ENCODE measurements at places on chromosomes 7 and 10. TPM values are rescaled to one million over a fixed set of nuclear protein-coding genes. Genes with fewer than 3 reads are reported as not detected.

INA gene
- 16.9 TPM for polyA plus RNA-seq

DNA sequence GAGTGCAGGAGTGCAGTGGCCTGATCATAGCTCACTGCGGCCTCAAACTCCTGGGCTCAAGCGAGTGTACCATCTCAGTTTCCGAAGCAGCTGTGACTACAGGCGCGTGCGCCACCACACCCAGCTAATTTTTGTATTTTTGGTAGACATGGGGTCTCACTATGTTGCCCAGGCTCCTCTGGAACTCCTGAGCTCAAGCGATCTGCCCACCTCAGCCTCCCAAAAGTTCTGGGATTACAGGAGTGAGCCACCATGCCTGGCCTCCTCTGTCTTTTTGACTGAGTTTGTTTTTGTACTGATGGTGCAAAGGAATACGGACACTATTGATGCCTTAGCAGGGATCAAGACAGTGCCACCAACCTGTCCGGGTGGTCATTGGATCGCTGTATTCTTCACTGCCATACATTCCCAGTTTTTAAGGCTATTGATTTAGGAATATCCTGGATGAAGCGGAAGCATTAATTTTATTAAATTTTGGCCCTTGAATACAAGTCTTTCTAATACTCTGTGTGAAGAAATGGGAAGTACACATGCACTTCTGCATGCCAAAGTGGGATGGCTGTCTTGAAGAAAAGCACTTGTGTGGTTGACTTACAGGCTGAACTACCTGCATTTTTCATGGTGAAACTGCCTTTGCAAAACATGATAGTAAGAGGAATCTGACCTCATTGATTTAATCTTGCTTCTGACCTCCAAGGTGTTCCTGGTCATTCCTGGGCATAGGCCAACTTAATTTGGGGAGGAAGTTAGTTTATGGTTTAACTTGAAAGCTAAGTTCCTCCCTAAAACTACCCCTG, 2.1 kb upstream of the CUL2 start:
- H3K27ac ChIP-seq: no peak overlapping the region
- peaks cover 3% of the 10 kb centered on the region for H3K36me3 ChIP-seq
- H3K4me3 ChIP-seq: no peak overlapping the region
- peaks cover 3% of the 10 kb centered on the region for H3K4me1 ChIP-seq
- DNase-seq: no peak
- H3K27me3 ChIP-seq: peaks cover 5% of the 10 kb centered on the region

- H3K27ac ChIP-seq: no peak overlapping the region
- H3K27me3 ChIP-seq: no peaks in the 10 kb centered on the region
- no peak overlapping the region for H3K4me3 ChIP-seq
- DNase-seq: no peak
These were observed 87.9 kb downstream of the CDK6 start for GRCh38 chr7:92748495-92748894.

GRCh38 chr7:25615593-25615992, 387.3 kb upstream of the NPVF start:
- H3K4me3 ChIP-seq: no peak overlapping the region
- H3K36me3 ChIP-seq: no peaks in the 10 kb centered on the region
- no peaks in the 10 kb centered on the region for H3K27me3 ChIP-seq
- H3K4me1 ChIP-seq: no peaks in the 10 kb centered on the region
- H3K27ac ChIP-seq: no peak overlapping the region

KAZALD1 gene
- 29.0 TPM for polyA plus RNA-seq

DNA sequence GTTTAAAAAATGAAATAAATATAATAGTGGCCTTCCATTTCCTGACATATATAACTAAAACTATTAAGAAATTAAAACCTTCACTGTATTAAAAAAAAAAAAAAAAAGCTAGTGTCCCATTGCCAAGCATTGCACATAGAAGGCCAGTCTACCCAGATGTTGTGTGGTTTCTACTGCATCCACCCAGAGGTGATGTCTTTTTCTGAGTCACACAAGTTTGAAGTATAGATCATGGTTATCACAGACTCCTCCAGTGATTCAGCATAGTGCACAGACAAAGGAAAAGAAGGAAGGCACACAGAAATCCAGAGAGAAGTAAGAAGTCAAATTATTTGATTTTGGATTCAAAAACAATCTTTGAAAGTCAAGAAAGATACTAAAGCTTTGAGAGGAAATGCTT, 429.0 kb downstream of the ETV1 start:
- no peak for DNase-seq
- H3K27me3 ChIP-seq: no peaks in the 10 kb centered on the region
- H3K4me3 ChIP-seq: no peak overlapping the region
- no peaks in the 10 kb centered on the region for H3K36me3 ChIP-seq
- H3K4me1 ChIP-seq: no peaks in the 10 kb centered on the region

- no peak overlapping the region for H3K27ac ChIP-seq
- H3K4me3 ChIP-seq: no peak overlapping the region
- no peaks in the 10 kb centered on the region for H3K36me3 ChIP-seq
- no peaks in the 10 kb centered on the region for H3K4me1 ChIP-seq
These were observed 138.2 kb upstream of the TMEM229A start for GRCh38 chr7:124171068-124171467.

GRCh38 chr10:80996615-80997193, 459.0 kb downstream of the SH2D4B start:
- H3K4me3 ChIP-seq: no peak overlapping the region
- H3K36me3 ChIP-seq: no peaks in the 10 kb centered on the region
- H3K27me3 ChIP-seq: no peaks in the 10 kb centered on the region

DNA sequence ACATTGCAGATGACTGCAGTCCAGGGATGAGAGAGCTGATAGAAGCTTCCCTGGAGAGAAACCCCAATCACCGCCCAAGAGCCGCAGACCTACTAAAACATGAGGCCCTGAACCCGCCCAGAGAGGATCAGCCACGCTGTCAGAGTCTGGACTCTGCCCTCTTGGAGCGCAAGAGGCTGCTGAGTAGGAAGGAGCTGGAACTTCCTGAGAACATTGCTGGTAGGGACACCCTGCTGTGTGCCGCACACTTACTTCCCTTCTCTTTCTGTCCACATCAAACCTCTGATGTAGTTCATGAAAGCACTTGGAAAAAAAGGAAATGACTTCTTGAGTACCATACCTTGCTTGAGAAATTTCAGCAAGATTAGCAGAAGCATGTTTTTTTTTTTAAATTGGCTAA, 25.3 kb downstream of the MAP3K8 start:
- peaks cover 6% of the 10 kb centered on the region for H3K4me1 ChIP-seq
- no peaks in the 10 kb centered on the region for H3K27me3 ChIP-seq
- H3K4me3 ChIP-seq: no peak overlapping the region
- H3K27ac ChIP-seq: peak overlapping the region; percentile 55
- H3K36me3 ChIP-seq: peaks cover 31% of the 10 kb centered on the region

DNA sequence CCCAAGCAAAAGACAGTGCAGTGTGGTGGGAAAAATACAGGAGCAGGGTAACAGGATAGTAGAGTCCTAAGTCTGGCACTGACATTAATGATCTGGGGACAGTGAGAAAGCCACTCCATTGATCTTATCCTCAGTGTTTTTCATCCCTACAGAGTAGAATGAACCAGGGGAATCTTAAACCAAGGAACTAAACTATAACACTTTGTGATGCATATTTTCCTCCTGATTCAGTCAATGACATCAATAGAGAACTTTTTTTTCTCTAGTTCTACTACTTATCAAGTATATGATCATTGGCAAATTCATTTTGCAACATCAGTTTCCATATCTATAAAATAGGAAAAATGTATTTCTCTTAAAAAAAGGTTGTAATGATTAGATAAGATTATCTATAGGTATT, 151.1 kb downstream of the TMEM26 start:
- DNase-seq: no peak
- H3K27ac ChIP-seq: no peak overlapping the region
- H3K36me3 ChIP-seq: no peaks in the 10 kb centered on the region
- no peaks in the 10 kb centered on the region for H3K4me1 ChIP-seq
- no peak overlapping the region for H3K4me3 ChIP-seq

- H3K36me3 ChIP-seq: no peaks in the 10 kb centered on the region
- H3K4me1 ChIP-seq: no peaks in the 10 kb centered on the region
- no peak for DNase-seq
- no peaks in the 10 kb centered on the region for H3K27me3 ChIP-seq
- H3K4me3 ChIP-seq: no peak overlapping the region
- H3K27ac ChIP-seq: no peak overlapping the region
These were observed 1377.8 kb upstream of the LRRTM3 start for GRCh38 chr10:65548001-65548400.

PRSS2 gene
- polyA plus RNA-seq: 60.4 TPM

FAM237B gene
- polyA plus RNA-seq: 0.16 TPM

DNA sequence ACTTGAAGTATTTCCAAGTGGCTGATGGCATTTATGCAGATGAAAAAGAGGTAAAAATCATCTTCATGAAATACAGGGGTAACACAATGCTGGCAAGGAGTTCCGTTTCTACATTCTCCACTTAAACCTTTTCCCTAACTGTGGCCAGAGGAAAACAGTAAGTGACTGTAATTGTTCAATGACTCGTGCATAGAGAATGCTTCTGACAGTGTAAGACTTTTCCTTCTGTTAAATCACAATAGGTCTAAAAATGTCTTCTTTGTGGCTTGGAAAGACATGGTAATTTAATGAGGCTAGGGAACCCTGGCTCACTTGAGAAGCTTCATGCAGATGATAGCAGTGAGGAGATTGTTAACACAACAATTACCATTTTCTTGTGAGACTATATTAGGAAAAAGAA, 50.3 kb upstream of the RSU1 start:
- no peaks in the 10 kb centered on the region for H3K27me3 ChIP-seq
- H3K27ac ChIP-seq: no peak overlapping the region
- no peak for DNase-seq
- H3K36me3 ChIP-seq: peaks cover 7% of the 10 kb centered on the region
- H3K4me3 ChIP-seq: no peak overlapping the region

DNA sequence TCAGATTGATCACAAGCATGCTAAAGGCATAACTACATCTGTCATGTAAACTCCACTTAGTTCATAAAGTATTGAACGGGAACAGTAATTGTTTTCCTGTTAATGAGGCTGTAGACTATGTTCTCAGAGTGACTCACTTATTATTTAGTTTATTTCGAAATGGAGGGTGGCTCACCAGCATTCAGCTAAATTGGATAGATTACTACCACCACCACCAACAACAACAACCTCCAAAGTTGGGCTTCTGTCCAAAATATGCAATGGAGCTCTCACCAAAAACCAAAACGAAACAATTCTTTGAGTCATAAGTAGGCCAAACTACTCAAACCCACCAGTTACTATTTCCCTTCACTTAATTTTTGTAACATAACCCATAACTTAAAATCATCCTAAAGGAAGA, 127.9 kb upstream of the NRBF2 start:
- no peak for DNase-seq
- no peak overlapping the region for H3K4me3 ChIP-seq
- no peaks in the 10 kb centered on the region for H3K4me1 ChIP-seq
- H3K27ac ChIP-seq: no peak overlapping the region

GRCh38 chr10:29555746-29556481, 78.9 kb downstream of the SVIL start:
- H3K36me3 ChIP-seq: peaks cover 26% of the 10 kb centered on the region
- DNase-seq: no peak

DNA sequence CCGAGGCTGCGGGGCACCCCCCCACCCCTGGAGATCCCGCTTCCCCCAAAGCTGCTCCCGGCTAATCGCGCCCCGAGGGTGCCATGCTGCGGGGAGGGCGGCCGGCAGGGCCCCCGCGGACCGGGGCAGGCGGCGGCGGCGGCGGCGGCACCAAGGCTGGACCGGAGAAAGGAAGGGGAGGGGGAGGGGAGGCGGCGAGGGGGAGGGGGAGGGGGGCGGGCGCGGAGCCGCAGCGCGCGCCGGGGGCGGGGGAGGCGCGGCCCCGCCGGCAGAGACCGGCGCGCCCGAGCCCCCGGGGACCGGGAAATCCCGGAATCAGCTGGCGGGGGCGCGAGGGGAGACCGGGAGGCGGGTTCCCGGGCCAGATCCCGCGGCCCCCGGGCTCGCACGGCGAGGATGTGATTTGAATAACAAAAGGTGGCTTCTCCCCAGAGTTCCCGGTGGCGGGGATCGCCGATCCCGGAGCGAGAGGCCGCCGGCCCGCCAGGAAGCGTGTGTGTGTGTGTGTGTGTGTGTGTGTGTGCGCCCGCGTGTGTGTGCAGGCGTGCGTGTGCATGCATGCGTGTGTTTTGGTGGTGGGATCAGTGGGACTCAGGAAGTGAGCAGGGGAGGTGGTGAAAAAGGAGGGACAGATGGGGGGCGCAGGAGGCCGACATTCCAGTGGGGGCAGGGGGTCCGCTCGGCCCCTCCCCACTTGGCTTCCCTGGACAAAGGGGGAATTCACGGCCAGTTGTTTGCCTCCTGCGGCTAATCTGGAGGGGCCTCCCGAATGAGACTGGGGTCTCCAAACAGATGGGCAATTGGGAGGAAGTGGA, 99.5 kb downstream of the HIP1 start:
- H3K4me3 ChIP-seq: peak overlapping the region; percentile 56
- peak overlapping the region; percentile 30 for H3K27ac ChIP-seq
- H3K27me3 ChIP-seq: peaks cover 15% of the 10 kb centered on the region

BPGM gene
- 14.9 TPM for polyA plus RNA-seq

HABP2 gene
- 27.7 TPM for polyA plus RNA-seq

DNA sequence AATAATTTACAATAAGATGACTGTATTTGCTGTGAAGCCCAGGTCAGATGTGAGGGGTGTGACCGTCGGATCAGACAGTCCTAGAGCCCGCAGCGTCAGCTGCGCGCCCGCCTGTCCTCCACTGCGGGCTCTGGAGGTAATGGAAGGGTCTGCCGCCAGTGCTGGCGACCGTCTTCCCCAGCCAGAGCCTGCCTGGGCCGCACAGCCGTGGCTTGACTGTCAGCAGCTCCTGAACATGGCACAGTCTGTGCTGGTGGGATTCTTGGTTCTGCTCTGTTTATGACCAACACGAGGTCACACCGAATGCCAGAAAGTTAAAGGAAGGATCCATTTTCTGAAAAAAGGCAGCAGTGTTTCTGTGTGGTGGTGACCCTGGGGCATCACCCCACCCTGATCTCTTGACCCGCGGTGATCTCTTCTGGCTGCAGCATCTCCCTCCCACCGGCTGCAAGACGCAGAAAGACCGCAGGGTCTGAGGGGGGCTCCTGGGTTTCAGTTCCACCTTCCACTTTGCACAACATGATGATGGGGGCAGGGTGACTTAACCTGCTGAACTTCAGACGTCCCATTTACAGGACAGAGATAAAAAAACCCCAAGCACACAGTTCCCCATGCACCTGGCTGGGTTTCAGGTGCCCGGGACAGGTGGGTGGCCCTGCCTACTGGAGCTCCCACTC, 103.7 kb downstream of the DNAJB6 start:
- no peaks in the 10 kb centered on the region for H3K4me1 ChIP-seq
- no peak for DNase-seq
- H3K27me3 ChIP-seq: no peaks in the 10 kb centered on the region
- H3K27ac ChIP-seq: no peak overlapping the region

Measured in large intestine (tissue), 12 donors.